Hematopoietic multipotent progenitor cell treated with erythropoietin and hydrocortisone succinate and interleukin-3 and kit ligand, for 17 days (in vitro differentiated cells): ENCODE measurements at places on chromosomes 16 and 17.

DNA sequence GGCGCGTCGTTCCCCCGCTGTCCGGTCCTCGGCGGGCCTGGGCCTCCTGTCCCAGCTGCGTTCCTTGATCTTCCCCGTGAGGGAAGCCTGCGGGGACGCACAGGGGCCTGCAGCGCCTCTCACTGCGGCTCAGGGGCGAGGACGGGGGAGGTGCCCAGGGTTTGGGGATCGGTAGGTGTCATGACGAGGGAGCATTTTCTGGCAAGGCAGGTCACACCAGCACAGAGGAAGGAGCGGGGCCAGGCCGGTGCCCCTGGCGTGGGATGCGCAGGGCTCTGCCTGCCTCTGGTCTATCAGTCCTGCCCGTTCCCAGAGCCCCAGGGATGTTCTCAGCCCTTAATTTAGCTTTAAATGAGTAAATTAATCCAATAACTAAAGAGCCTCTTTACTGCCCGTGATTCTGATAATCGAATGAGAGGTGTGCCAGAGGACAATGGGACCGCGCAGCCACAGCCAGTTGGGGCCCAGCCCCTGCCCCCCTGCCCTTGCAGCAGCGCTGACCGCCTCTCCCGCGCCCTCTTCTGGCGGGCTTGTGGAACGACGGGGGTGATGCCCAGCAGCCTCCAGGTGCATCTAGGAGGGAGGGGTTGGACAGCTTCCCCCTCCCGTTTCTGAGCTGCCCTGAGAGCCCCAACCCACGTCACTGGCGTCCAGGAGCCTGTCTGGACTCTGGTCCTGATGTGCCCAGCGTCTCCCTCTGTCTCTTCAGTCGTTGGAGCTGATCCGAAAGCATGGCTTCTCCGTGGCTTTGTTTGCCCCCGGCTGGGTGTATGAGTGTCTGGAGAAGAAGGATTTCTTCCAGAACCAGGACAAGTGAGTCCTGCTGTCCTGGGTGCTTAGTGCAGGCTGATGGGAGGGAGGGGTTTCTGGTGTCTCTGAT lies 7.9 kb downstream of the ENGASE start:
- peak; percentile 45 for DNase-seq

GRCh38 chr17:61447358-61447757 lies 4.9 kb upstream of the TBX4 start:
- no peak for DNase-seq

DNA sequence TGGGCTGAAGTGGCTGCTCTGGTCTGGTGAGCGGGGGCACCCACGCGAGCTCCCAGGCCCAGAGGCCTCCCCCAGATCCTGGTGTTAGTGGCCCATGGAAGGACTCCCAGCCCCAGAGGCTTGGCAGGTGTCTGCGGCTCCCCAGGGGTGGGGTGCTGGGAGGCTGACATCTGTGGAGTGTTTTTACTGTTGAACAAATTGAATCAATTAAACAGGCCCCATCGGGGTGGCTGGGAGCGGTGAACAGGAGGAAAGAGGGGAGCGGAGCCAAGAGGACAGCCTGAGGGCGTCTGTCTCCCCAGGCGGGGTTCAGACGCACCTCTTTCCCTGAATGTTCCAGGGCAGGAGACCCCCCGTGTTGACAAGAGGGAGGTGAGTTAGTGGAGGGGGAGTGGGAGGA lies 29.9 kb downstream of the ACTG1 start:
- DNase-seq, result no peak

- DNase-seq, result no peak
Measured at GRCh38 chr17:5618476-5618875, 34.2 kb upstream of the NLRP1 start.

- no peak for DNase-seq
Measured at GRCh38 chr16:17780181-17780580, 309.4 kb upstream of the XYLT1 start.

DNA sequence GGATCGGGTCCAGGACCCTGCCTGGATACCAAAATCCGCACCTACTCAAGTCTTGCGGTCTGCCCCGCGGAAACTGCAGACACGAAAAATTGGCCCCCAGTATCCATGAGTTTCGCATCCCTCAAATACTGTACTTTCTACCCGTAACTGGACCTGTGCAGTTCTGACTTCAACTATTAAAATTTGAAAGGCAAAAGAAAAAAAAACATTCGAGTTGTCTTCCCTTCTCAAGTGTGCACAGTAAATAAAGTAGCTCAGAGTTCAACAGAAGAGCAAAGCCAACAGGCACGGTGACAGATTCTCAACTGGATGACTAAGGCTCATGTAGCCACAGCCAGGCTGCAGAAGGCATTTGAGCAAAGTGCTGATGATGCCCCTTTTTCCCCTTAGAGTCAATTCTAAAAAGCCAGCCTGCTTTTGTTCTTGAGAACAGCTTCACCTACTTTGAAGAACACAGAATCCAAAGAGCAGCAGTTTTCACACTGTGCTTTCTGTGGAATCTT lies 32.5 kb downstream of the MARF1 start:
- DNase-seq, result no peak

DNA sequence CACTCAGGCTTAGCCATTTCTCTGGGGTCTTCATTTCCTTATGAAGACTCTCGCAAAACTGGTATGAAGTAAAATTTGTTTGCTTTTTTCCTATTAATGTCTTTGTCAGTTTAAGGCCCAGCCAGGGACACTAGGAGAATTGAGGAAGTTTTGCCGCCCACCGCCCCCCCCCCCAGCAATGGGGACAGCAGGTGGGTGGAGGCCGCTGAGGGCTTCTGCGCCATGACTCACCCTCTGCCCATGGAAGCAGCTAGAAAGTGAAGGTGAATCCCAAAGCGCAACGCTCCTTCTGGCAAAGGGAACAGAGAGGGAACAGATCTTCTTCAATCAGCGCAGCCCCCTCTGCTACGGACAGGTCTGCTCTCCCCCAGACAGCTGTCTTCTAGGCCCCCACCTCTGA lies 49.7 kb downstream of the MARF1 start:
- no peak for DNase-seq

DNA sequence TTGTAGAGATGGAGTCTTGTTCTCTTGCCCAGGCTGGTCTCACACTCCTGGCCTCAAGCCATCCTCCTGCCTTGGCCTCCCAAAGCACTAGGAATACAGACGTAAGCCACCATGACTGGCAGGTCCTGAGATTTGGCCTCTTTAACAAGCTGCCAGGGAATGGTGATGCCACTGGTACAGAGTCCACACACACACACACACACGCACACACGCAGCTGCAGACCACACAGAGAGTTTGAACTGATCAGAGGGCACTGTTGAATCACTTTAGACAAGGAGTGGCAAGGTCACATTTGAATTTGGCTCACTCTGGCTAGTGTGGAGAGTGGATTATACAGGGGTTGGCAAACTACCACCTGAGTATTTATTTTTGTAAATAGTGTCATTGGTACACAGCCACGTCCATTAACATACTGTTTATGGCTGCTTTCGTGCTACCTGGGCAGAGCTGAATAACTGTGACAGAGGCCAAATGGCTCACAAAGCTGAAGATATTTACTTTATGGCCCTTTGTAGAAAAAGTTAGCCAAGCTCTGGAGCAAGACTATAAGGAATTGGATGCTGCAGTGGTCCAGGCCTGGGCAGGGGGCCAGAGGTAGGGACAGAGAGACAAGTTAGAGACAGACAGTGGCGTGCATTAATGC lies 9.9 kb downstream of the ITPRIPL2 start:
- DNase-seq, result no peak

GRCh38 chr17:82236142-82236971 lies 7.5 kb downstream of the SLC16A3 start:
- peak; percentile 77 for DNase-seq

DNA sequence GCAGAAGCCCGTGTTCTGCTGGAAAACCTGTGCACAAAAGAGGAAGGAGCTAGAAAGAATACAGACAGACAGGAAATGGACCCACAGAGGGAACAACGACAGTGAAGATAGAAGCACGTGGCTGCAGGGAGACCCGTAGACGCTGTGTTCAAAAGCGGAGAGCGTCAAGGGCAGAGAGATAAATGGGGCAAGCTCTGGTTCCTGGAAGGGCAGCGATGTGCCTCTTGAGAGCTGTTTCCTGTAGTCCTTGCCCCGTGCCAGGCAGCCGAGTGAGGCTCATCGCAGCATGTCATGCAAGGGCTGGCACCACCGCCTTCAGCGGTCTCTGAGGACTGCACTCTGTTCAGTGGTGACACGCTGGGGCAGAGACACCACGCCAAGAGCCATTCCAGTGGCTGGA lies 43.6 kb upstream of the CACNG5 start:
- DNase-seq, result no peak

DNA sequence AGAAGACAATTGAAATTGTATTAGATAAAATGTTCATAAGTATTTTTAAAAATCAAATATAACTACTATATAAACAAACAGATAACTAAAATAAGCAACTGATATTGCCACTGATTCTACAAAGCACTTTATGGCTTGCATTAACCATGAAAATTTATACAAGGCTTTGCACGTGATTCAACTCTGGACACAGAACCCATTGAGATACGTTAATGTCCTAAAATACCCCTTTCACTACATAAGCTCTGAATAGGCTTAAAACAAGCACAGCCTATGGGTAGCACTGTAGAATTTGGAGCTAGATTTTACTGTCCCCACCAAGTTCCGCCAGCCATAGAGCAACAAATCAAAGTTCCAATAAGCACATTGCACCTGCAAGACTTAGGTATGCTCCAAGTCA lies 4.5 kb downstream of the ZNF652 start:
- no peak for DNase-seq

DNA sequence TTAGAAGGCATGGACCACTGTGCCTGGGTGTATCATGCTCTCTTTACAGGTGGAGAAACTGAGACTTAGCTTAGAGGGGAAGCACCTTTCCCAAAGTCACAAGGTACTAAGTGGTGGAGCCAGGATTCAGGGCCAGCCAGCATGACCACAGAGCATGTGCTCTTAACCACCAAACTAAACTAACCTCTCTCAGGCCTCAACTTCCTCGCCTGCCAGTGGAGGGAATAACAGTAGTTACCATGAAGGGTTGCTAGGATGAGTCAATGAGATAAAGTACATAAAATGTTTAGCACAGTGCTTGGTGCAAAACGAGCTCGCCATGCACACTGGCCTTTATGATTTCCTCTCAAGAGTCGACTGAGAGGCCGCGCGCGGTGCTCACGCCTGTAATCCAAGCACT lies 6.4 kb upstream of the MYO1C start:
- no peak for DNase-seq

DNA sequence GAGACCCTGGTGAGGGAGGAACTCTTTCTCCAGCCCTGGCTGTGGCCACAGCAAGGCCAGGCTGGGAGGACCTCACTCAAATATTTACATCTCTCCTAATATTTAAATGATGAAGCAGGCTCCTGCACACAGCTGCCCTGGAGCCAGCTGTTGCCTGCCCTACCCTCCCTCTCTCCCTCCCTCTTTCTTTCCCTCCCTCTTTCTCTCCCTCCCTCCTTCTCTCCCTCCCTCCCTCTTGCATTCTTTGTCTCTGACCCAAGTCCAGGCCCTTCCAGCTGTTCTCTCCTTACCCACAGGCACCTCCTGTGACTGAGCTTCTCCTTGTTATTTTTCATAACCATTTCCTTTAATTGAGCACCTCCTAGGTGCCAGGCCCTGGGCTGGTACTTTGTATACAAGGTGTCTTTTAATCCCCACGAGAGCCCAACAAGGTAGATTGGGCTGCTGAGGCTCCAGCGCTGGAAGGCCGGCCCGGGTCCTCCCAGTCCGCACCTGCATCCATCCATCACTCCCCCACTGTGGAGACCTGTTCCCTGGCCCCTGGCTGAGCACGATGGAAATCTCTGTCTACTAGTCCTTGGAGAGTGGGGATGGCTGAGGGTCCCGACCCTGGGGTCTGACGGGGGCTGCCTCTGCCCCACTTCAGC lies 242.3 kb downstream of the SEC14L1 start:
- no peak for DNase-seq

DNA sequence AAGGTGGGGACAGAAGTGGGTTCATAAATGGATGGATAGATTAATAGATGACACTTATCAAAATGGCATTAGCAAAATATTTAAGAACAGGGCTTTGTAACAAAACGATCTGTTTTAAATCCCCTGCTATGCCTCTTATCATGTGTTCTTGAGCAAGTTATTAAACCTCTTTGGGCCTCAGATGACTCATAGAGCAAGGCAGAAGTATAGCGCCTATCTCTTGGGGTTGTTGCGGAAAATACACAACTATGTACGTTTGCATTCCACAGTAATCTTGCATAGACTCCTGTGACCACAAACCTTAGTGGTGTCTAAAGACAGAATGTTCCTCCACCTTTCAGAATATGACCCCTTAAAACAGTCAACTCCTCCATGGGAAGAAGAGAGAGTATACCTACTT lies 116.8 kb downstream of the CDYL2 start:
- no peak for DNase-seq

DNA sequence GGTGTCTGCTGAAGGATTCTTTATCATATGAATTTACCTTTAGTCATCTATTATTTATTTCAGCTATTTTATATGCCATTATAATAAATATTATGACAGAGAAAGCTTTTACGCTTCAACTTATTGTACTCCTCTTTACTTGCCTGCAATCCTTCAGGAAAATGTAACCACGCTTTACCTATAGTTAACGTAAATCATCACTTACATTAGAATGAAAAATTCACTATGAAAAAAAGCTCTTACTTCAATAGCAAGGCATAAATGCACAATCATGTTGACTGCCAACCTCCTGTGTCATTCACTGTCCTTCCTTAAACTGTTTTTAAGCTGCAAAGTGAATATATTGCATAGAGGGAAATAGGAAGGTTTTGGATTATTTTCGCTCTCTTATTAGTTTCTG lies 277.9 kb downstream of the WWOX start:
- DNase-seq, result no peak

DNA sequence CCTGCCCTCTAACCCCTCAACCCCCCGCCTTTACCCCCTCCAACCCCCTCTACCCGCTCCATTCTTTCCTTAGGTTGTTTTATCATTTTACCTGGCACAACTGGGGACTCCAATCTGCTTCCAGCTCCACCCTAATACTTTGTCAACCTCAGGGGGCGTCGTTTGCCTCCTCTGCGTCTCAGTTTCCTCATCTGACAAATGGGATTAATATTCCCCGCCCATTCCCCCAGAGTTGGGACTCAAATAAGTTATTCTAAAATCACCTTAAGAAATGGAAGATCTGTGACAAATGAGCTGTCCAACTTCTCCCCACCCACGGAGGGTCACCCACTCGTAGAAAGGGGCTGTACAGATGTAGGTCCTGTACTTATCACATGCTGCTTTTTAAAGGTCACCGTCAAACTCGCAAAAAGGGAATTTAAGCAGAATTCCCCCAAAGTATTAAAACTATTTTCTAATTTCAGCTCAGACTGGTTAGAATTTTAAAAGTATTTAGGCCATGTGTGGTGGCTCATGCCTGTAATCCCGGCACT lies 40.6 kb upstream of the CPNE2 start:
- DNase-seq, result no peak

- no peak for DNase-seq
Measured at GRCh38 chr16:23651943-23652468, 10.7 kb downstream of the DCTN5 start.
